H7 (cell line): ENCODE measurements at places on chromosomes 4 and X.
A peak's percentile ranks its signal among the peaks of the same experiment; 100 is the strongest.

DNA sequence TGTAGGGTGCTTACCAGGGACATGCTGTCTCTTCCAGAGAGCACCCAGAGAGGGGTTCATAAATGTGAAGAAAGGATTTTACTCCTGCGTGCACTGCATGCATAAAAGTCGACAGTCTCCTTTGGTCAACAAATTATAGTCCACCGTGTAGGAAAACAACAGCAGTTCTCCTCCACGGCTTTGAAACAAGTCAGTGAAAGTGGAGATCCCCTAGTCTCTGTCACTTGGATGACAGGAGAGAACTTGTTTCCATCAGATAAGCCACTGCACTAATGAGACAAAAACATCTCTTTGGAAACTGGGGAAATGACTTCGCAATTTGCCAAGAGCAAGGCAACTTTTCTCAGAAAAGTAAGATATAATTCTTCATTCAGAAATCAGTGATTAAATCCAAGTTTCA lies 9.7 kb downstream of the UNC5C start:
- no peak for DNase-seq

- DNase-seq: peak; percentile 80
Observed at GRCh38 chr4:6087669-6088341, 69.6 kb upstream of the C4orf50 start.

DNA sequence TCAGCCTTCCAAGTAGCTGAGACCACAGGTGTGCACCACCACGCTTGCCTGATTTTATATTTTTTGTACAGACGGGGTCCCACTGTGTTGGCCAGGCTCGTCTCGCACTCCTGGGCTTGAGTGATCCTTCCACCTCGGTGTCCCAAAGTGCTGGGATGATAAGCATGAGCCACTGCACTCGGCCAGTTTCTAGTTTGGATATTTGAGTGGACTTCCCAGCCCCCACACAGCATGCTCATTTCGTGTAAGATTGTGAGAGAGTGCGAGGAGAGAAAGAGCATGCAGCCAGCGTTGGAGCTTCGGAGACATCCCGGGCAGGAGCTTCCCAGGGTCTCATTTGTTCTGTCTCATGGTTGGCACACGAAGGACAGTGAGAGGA lies 31.8 kb downstream of the ARSD start:
- no peak for DNase-seq

- DNase-seq: no peak
Observed at GRCh38 chr4:188911707-188912106, 772.5 kb downstream of the TRIML1 start.

- DNase-seq: no peak
Observed at GRCh38 chr4:15233264-15233597, 194.6 kb upstream of the C1QTNF7 start.

DNA sequence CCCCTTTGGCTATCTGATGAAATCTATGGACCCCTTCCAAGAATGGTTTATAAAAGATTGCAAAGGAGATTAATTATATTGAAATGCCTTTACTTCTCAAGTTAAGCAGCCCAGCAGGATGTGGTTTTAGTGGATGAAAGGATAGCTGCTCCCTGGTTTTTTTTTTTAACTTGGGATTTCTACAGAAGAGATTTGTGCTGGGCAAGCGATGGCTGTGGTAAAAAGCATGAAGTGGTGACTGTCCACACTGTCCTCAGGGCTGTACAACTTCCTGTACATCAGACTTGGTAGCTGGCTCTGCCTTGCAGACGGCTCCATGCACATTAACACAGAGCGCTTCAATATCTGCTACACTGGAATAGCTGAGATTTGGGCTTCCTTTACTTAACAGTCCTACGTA lies 321.7 kb downstream of the DHX15 start:
- DNase-seq: no peak

DNA sequence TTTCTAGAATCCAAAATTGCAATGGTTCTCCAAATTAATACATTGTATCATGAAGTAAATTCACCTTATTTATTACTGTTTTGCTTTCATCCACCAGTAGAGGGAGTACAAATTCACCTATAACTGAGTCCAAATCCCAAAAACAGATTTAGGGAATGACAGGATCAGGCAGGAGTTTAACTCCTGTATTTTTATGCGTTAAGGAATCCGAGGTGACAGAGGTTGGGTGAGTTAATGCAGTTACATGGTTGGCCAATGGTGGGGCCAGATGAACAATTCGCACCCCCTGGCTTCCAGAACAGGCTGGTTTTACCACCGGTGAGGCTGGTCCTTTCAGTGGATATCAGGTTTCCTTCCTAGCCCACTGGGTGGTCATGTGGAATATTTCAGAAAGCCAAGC lies 82.4 kb downstream of the MTNR1A start:
- peak; percentile 60 for DNase-seq

GRCh38 chrX:56782791-56783449 lies 53.9 kb downstream of the NBDY start:
- DNase-seq: no peak

- peak; percentile 59 for DNase-seq
Observed at GRCh38 chr4:10461850-10462400, 4.7 kb upstream of the ZNF518B start.

GRCh38 chr4:25253071-25253445 lies 19.2 kb downstream of the PI4K2B start:
- DNase-seq: no peak

DNA sequence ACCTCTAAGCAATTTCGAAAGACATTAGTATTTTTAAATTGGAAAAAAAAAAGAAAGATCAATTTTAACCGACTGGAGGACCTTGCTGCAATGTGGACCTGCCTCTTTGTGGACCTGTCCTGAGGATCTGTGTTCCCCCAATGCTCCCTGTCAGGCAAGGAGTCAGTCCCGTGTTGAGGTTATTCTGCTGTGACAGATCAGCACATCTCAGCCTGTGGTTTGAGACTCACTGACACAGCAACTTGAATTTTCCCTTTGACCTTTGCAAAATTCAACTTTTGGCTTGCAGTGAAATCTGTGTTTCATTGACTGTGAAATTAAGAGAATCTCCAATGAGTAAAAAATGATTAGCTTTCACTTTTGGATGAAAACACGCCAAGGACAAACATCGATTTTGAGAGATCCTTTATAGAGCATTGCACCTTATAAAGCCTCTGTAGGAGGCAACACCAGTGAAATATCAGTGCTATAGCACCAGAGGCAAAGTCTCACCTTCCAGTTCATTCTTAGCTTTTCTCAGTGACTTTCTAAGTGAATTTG lies 186.9 kb downstream of the GPAT3 start:
- DNase-seq: no peak

- DNase-seq: no peak
Observed at GRCh38 chr4:117983541-117984365, 50.5 kb upstream of the NDST3 start.

GRCh38 chr4:37890801-37891259 lies at the start of gene TBC1D1:
Gene TBC1D1 (plus strand): TSS chr4:37891084. CDS start chr4:37902096, 11,012 bp downstream.
- peak; percentile 77 for DNase-seq

DNA sequence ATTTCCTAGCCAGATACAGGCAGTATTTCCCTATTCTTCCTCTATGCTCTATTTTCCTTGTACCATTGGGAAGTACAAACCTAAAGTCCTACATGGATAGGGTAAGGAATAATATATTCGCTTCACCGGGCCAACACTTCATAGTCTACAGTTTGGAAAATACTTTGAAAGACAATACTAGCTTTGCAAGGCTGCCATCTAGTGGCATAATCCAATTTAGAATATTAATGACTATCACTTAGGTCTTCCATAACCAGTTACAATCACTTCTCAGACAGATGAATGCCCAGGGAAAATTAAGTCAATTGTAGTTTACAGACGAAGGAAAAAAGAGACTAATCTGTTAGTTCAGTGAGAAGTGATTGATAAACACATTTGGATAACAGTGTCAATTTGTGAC lies 141.0 kb upstream of the FAM47C start:
- DNase-seq: peak; percentile 7

GRCh38 chr4:83819582-83819981 lies 283.7 kb downstream of the GPAT3 start:
- DNase-seq: no peak

- no peak for DNase-seq
Observed at GRCh38 chr4:139857021-139857420, 191.4 kb downstream of the MGST2 start.

- peak; percentile 72 for DNase-seq
Observed at GRCh38 chr4:122921971-122922876, at the start of gene NUDT6. Gene NUDT6 (minus strand): TSS chr4:122922597. CDS start chr4:122922572, 25 bp downstream.

GRCh38 chr4:6641164-6641970 lies 882 bp downstream of the MRFAP1 start:
- DNase-seq: peak; percentile 67

GRCh38 chrX:47644557-47645091 lies 5.7 kb downstream of the ELK1 start:
- peak; percentile 81 for DNase-seq

DNA sequence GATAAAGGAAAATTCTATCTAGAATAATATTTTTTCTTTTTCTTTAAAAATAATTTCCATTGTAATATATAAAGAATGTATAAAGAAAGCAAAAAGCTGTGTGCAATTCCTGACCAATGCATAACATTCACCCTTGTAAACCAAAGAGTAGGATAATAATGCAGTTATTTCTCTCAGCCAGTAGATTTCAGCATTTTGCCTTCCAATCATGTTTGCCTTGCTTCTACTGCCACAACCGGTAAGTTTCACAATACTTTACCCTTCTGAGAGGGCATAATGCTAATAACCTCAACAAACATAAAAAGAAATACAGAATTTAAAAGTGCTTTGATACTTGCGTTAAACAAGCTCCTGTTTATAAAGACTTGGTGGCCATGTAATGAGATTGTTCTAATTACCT lies 59.9 kb downstream of the CHIC2 start:
- no peak for DNase-seq

DNA sequence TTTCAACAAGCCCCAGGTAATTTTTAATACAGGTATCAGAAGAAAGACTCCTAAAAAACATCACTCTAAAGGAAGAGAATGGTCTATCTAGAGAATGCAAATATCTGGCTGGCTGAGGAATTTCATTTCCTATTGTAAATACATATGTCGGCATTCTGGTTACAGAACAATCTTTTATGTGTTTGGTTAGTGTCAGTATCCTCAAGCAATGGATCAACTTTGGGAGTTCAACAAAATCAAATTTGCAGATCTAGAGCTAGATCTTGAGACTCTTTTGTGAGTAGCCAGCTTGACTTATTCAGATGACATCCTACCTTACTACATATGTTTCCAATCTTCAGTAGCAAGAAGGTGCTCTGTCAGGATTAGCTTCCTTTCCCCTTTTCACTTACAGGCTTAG lies 145.1 kb downstream of the BTC start:
- DNase-seq: no peak

GRCh38 chr4:2803624-2804448 lies 11.0 kb downstream of the SH3BP2 start:
- DNase-seq: no peak

DNA sequence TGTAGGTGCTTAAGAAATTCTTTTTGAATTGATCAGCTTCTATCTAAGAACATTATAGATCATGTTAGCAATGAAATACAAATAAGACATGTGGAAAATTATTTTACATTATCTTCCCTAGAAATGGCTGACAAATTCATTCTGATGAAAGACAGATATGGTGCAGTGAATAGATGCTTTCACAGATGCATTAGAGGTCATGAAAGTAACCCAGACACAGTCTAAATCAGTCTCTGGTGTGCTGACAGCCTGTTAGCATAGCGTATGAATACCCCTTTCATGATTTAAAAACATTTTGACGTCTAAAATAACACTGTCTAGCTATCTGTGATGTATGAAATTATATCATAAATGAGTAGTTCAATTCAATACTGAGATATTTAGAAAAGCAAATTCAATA lies 180.9 kb downstream of the UNC5C start:
- DNase-seq: no peak

- no peak for DNase-seq
Observed at GRCh38 chrX:42028109-42028508, 104.8 kb upstream of the CASK start.

DNA sequence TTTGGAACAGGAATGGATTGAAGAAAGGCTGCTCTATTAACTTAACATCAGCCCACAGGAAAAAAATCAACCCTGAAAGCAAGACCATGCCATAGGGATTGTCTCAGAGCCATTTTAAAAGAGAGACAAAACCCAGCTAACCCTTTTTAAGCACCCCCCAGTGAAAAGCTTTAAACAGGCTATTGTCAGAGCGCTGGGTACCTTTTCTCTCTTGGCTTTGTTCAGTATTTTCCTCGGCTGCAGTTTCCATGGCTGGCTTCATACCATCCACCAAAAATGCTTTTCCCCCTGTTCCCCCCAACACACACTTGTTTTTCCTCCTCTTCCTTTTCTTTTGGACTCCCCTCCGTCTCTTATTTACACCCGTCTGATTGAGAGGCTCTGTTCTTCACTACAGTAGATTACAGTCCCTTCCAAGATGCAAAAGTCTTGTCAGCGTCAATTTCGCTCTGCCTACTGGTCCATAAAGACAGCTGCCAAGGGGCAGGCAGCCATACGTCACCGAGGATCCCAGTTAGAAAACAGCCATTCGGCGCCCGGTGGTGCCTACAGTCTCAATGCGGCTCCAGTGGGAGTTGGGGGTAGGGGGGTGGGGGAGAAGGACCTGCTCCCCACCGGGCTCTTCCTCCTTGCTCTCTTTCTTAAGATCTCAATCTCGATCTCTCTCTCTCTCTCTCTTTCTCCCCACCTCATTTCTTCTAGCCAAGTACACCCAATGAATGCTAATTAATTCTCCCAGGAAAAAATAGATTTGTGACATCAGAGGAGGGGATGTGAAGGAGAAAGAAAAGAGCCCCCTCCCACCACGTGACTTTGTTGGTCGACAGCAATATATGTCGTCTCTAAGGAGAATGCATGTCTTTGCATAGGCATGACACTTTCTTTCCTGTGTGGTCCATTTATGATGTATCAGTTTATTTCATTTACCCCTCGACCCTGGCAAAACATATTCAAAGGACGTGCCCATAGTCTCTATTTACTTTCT lies at the start of gene GPM6B:
GPM6B (minus strand) TSS at position 451 of the 985 bp plus-strand sequence; CDS start at position 262, 189 bp downstream.
- DNase-seq: peak; percentile 52

- DNase-seq: no peak
Observed at GRCh38 chr4:81736324-81736723, 264.6 kb upstream of the RASGEF1B start.

GRCh38 chr4:20698382-20698781 lies 1.9 kb upstream of the PACRGL start:
- no peak for DNase-seq

- DNase-seq: no peak
Observed at GRCh38 chrX:122269243-122269781, 914.8 kb upstream of the GRIA3 start.

GRCh38 chr4:40178672-40179071 lies 18.2 kb upstream of the RHOH start:
- DNase-seq: no peak

DNA sequence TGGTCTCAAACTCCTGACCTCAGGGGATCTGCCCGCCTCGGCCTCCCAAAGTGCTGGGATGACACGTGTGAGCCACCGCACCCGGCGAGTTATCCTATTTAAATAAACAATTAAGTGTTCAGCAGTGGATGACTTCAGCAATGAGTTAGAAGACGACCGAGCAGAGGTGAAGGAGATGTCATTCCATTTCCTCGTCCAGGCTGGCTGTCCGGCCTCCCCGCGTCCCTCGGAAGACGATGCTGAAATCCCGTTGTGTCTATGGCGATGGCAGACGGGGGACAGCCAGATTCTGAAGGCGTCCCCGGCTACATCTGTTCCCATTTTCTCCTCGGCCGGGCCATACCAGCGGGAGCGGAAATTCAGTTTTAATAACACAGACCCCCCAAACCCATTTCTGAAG lies 209.8 kb downstream of the CRLF2 start:
- DNase-seq: no peak

- no peak for DNase-seq
Observed at GRCh38 chr4:77146186-77147078, 10.6 kb upstream of the CCNG2 start.

GRCh38 chrX:68894513-68895340 lies 65.9 kb downstream of the EFNB1 start:
- peak; percentile 74 for DNase-seq

- no peak for DNase-seq
Observed at GRCh38 chr4:86250006-86250405, 109.8 kb downstream of the MAPK10 start.
